ENCODE measurements at places on chromosomes 16 and 17. TPM values are rescaled to one million over a fixed set of nuclear protein-coding genes. Genes with fewer than 3 reads are reported as not detected.

The ARHGAP27 gene
- 15.1 TPM for total RNA-seq

The NME1 gene
- 18.9 TPM for total RNA-seq

The QPRT gene
- total RNA-seq = 20.8 TPM

The MAPT gene
- 28.6 TPM for total RNA-seq

The ZFP3 gene
- 11.0 TPM for total RNA-seq

GRCh38 chr17:80083136-80083661 lies 18.2 kb upstream of the GAA start:
- no peak for DNase-seq

DNA sequence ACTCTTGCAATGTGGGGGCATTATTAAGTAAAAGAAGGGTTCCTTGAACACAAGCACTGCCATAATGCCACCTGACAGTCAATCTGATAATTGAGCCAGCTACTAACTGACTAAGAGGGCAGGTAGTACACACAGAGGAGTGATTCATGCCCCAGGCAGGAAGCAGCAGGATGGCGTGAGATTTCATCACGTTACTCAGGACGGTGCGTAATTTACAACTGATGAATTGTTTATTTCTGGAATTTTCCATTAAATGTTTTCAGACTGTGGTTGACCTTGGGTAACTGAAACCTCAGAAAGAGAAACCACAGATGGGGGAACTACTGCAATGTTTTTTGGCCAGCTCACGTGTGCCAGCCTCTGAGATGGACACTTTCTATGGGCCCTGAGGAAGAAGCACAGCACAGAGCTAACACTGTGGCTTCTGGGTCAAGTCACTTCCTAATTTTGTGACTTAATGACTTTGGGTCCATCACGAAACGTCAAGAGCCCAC lies 46.7 kb downstream of the C17orf67 start:
- no peak for DNase-seq

- no peak for DNase-seq
Measured at GRCh38 chr16:57060323-57061083, 31.9 kb upstream of the CPNE2 start.

GRCh38 chr16:69469807-69470561 lies 45.6 kb downstream of the CYB5B start:
- no peak for DNase-seq

DNA sequence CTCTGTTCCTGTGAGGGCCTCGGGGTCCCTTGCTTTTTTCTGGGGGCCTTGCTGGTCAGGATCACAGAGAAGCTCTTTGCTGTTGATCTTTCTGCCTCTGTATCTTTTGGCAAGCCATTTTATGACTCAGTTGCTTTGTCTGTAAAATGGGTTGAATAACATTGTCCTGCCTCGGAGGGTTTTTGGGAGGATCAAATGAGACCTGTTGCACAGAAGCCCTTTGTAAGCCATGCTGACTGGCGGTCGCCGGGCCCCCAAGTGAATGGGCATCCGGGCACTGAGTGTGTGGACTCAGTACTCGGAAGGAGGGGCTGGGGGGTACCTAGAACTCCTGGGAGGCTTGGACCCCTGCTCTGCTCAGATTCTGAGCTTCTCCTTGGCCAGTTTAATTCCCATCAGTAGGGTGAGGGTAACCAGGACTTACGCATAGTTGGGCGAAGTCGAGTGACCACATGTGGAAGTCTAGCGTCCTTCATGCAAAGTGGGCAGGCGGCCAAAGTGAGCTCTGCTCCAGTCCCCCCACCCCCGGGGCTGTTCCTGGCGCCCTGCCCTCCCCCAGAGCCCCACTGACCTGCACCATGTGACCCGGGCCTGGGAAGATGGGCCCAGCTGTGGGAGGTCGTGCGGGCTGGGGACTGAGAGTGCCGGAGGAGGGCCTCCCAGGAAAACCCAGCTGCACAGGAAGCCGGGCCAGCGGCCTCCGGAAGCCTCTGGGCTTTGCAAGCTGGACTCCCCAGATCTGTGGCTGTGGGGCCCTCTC lies 284.0 kb downstream of the SEC14L1 start:
- DNase-seq = peak; percentile 95

DNA sequence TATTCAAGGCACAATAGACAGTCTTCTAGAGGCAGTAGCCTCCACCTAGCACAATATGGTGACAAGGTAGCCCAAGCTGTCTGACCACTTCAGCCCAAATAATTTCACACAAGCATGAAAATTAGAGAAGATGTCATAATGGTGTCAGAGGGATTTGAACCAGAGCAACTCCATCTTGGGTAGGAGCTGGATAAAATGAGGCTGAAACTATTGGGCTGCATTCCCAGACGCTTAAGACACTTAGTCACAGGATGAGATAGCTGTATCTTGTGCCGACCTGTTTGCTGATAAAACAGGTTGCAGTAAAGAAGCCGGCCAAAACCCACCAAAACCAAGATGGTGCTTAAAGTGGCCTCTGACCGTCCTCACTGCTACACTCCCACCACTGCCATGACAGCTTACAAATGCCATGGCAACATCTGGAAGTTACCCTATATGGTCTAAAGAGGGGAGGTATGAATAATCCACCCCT lies 192.6 kb downstream of the CPPED1 start:
- DNase-seq = no peak

GRCh38 chr17:65573282-65573602 lies 11.8 kb upstream of the AXIN2 start:
- no peak for DNase-seq
